ENCODE measurements at places on chromosomes 6 and 20.

GRCh38 chr6:156189714-156190113 lies 587.5 kb upstream of the ARID1B start:
- DNase-seq, result no peak

DNA sequence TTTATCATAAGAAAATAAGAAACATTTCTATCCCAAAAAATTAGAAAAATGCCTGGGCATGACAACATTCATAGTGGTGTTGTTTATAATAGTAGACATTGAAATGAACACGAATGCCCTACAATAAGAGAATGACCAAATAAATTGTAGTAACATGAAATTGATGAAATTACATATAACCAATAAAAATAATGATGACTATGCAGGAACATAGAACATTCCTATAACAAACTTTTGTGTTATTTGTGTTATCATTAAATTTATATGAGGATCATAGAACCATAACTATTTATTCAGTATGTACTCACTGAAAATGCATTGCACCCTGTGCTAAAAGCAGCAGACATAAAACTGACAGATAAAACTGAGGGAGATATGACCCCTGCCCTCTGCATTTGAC lies 399.7 kb downstream of the CBLN4 start:
- DNase-seq, result no peak

DNA sequence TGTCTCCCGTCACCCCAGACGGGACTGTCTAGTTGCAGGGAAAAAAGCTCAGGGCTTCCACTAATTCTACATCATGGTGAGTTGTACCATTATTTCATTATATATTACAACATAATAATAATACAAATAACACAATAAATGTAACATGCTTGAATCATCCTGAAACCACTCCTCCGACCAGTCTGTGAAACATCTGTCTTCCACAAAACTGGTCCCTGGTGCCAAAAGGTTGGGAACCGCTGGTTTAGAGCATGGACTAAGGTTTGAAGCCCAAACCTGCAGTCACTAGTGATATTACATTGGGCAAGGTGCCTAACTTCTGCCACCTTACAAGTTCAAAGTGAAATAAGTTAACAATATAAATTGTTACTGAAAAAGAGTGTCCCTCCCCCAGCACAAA lies 175.7 kb downstream of the PDE10A start:
- no peak for DNase-seq

DNA sequence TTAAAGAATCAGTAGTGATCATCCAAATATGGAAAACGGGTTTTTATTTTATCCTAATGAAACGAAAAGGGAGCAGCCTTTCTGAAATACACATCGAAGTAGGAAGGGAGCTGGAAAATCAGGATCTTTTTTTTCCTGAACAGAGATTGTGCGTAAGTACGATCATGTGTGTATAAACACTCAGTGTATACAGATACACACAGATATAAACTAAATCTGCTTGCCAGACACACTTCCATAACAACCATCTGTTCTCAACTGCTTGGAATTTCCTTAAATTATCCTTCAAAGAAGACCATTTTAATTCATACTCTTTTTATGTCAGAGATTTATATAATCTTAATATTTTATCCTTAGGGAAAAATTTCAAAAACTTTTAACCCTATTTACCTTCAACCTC lies 110.7 kb downstream of the CHD6 start:
- no peak for DNase-seq

GRCh38 chr6:132205946-132206345 lies 195.3 kb downstream of the MOXD1 start:
- DNase-seq, result no peak

DNA sequence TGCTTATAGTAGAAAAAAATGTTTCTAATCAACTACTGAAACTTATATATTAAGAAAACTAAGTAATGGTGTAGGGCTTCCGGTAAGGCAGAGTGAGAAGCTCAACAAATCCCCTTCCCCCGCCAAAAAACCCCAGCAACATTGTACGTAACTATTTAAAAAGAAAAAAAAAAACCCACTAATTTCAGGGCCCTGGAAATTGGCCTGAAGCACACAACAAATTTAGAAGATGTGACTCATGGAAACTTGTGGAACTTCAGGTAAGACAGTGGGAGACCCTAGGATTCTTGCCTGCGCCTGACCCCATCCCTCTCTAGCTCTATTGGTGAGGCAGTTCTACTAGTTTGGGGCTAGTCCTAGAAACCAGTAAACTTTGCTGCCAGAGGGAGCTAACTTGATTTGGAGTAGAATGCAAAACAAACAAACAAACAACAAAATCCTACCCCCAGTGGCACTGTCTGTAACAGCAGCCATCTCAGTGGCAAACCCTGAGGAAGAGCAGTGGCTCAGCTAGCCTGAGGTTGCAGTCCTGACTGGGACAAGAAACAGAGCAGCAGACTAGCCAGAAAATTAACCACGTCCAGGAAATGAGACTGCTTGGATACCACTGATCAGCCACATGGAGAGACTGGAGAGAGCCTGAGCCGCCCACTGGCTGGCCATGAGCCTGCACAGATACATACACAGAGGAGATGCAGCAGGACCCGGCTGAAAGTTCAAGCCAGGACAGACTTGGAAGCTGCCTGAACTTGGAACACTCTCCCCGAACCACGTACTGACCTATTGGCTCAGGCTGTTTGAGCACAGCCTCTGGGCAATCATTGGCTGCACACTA lies 135.1 kb downstream of the TBXT start:
- DNase-seq, result no peak

DNA sequence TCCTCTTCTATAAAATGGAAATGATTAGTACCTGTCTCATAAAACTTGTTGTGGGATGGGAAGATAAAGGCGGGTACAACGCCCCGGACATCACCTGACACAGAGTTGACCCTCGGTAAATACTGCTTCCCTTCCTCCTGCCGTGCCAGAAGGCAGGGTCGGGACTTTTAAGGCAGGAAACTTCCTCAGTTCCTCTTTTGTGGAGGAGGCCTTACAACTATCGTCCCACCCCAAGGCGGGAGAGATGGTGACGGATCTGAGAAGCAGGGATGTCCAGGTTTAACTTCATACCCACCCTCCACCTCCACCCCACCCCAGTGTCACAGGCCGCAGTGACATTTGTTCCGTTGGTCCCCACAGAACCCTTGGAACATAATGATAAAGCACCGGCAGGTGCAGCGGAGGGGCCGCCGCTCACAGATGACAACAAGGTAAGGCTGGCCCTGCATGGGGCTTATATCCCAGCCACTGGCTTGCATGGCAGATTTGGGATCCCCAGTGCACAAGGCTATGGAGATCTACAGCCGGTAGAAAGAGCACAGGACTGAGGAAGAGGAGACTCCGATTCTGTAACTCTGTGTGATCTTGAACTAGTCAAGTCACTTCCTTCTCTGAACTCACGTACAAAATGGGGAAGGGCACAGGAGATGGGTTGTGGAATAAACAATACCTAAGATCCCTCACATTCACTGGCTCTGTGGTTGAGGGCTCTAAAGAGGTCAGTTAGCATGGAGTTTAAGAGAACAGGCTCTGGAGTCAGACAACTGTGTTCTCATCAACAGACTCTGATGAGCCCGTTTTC lies 764 bp downstream of the DNTTIP1 start:
- DNase-seq, result no peak
